ENCODE measurements at places on chromosomes 5 and 9.

DNA sequence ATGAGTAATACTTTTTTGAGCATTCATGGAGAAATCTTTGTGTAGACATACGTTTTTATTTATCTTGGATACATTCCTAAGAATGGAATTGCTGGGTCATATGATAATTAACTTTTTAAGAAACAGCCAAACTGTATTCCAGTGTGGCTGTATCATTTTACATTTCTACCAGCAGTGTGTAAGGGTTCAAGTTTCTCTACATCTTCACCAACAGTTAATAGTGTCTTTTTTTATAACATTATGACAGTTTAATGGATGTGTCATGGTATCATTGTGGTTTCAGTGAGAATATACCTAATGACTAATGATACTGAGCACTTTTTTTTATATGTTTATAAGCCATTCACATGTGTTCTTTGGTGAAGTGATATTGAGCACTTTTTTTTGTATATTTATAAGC lies 52.4 kb downstream of the NIPBL start:
- peak; percentile 37 for DNase-seq

GRCh38 chr9:69391946-69392345 lies 66.9 kb downstream of the ENTREP1 start:
- DNase-seq: no peak

GRCh38 chr9:98707166-98708102 lies 1.3 kb downstream of the GABBR2 start:
- DNase-seq: peak; percentile 88

GRCh38 chr5:138960145-138960692 lies 85.1 kb upstream of the LRRTM2 start:
- no peak for DNase-seq

DNA sequence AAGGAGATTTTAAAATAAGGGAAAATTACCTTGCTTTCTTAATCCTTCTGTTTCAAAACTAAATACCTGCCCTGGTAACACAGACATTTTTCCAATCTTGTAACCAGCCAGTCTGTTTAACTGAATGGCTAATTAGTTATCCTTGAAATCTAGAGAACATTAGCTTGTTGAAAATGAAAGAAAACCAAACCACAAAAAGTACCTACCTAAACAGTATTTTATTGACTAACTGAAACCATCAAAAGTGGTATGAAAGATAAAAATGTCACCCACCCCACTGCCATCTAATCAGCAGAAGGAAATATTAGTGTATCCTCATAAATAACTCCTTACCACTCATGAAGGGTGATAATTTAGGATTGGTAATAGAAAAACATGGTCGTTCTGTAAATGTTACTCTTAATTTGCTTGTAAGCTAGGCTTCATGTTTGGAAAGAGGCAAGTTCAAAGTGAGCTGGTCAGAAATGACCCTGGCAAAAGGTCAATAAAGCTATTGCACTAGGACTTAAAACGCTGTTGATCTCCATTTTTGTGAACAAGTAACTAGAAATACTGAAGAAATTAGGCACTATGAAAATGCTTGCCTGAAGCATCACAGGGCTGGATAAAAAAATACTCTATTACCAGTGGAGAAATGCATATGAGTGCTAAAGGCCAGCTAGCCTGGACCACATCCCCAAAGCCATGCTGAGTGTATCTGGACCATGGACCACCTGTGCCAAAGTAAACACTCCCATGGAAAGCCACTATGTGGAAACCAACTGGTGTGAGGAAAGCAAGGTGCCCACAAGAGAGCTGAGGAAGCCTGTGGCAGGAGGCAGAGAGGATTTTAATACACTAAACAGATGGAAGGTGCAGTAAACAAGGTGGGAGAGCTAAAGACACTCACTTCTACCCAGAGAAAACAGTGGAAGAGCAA lies 8.4 kb downstream of the SEMA5A start:
- no peak for DNase-seq

DNA sequence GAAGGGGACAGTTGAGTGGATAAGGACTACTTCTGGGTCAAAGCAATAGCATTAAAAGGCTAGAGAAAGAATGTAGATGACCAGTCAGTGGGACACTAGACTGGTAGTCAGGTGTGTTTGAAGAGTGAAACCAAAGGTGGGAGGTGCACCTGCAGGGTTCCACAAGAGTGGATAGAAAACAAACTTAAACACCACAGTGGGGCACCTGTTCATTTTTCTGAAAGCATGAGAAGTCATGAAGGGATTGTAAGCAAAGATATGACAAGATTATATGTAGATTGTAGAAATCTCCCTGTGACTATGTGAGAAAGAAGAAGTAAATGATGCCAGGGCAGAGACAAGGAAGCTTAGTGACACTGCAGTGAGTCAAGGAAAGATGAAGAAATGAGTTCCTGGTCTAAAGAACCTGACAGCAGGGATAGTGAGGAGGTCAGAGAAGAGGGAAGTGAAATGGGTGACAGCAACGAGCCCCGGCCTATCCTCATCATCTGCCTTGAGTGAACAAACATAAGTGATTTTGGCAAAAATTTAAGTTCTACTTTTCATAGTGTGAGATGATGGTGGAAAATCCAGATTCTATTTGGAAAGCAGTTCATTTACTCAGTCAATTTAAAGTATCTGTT lies 296.9 kb downstream of the TLE4 start:
- no peak for DNase-seq

GRCh38 chr5:36017622-36018021 lies 26.4 kb upstream of the UGT3A1 start:
- no peak for DNase-seq

DNA sequence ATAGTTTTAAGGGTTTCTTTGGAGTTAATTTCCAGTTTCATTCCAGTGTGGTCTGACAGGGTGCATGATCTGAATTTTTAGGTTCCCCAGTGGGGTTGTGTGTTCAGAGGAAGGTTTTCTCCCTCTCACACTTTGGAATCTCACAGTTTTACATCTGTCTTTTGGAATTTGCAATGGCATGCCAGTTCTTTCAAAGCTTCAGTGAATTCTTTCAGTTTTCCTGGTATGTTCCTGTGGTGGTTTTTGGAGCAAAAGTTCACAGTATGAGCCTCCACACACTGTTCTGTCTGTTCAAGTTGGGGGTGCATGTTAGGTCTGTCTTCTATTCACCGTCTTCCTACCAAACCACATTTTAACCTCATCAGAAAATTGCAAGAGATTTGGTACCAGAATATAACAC lies 624.2 kb downstream of the KCTD16 start:
- DNase-seq: no peak

- DNase-seq: no peak
These were observed 13.3 kb downstream of the SPARC start for GRCh38 chr5:151673421-151673820.

DNA sequence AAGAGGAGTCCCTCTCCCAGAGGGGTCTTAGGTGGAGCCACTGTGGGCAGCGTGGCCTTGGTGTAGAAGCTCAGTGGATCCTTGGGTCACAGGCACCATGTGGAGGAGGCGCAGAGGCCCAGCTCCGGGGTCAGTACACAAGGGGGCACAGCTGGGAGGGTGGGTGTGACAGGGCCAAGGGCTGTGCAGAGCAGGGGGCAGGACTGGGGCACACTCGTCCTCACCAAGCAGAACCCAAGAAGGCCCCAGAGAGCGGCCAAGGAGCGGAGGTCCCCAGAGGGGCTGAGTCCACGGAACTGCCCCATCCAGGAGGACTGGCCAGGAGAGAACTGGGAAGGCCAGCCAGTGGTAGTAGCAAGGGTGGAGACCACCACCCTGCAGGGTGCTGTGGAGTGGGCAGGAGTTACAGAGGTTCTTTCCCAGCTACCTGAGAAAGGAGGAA lies 2.5 kb upstream of the LPCAT1 start:
- no peak for DNase-seq
